ENCODE measurements at places on chromosomes 2 and 18.

- no peak for DNase-seq
These were observed 7.7 kb downstream of the FBXO15 start for GRCh38 chr18:74139888-74140287.

DNA sequence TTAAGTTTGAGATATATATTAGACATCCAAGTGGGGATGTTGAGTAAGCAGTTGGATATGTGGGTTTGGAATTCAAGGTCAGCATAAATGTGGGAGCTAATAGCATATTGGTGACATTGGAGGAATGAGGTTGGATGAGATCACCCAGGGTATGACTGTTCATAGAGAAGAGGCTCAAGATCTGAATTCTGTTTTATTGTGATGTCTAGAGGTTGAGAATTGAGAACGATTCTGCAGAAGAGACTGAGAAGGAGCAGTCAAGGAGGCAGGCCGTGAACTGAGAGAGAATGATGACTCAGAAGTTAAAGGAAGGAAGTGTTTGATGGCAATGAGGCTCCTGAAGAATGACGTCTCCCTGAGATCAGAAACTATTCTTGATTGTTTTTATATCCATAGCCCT, 5.9 kb downstream of the SERPINB11 start:
- DNase-seq: no peak

GRCh38 chr2:153145470-153145978, 333.0 kb downstream of the RPRM start:
- no peak for DNase-seq

GRCh38 chr18:58044370-58045241, 580 bp downstream of the NEDD4L start:
- DNase-seq: peak; percentile 62

GRCh38 chr2:240637901-240638345, 12.6 kb downstream of the GPR35 start:
- no peak for DNase-seq

- DNase-seq: no peak
These were observed 1.0 kb upstream of the TUBB6 start for GRCh38 chr18:12306752-12307700.

DNA sequence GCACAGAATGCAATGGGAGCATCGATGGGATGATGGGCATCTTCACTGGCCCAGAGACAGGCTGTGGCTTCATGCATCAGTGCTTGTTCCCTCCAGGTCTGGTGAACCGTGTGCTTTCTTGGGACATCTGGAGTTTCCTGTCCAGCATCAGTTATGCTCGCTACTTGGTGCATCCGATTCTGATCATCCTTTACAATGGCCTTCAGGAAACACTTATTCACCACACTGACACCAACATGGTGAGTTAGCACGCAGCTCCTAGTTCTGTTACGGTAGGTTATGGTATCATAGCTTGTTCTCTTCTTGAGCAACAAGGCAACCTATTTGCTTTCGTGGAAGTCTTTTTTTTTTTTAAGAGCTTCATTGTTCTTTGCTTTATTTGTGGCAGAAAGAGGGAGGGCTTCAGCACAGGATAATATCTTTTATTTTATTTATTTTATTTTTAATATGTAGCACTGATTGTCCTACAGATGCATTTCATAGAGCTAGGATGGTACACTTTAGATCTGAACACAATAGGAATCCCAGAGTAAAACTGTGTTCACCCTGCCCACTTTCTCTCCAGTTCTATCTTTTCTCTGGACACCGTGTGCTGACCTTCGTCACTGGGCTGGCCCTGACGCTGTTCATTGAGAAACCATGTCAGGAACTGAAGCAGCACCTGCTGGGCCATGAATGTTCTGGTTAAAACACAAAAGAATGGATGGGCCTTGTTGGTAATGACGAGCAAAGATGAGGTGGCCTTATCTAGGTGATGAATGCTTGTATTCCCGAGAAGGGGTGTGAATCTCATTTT, 71.2 kb upstream of the SEC11C start:
- no peak for DNase-seq

- no peak for DNase-seq
These were observed 787 bp downstream of the SOCS6 start for GRCh38 chr18:70289351-70290312.

DNA sequence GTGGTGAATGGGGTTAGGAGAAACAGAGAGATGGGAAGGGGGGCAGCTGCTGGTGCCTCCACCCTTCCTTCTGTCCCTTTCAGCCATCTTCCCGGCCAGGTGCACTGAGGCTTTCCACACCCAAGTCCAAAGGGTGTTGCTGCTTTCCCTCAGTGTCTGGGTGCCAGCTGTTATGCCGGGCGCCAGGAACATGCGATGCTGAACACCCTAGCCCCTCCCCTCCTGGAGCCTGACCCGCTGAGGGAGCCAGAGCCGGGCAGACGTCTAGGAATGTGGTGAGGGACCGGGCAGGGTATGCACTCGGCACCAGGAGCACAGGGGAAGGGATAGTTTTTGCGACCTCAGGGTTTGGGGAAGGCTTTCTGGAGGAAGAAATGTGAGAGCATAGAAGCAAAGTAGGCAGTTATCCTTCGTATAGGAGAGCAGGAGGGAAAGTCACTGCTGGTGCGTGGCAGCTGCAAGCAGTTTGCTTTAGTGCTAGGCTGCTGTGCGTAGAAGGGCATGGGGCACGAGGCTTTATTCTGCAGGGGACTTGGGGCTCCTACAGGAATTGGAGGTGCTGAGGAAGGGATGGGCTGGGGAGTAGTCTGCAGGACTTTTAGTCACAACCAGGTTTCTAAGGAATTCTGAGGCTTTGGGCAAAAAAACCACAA, 147.7 kb downstream of the TSN start:
- DNase-seq: no peak

- DNase-seq: no peak
These were observed 8.5 kb downstream of the ACOXL start for GRCh38 chr2:110740747-110741349.

GRCh38 chr18:67151366-67151765, 365.2 kb downstream of the DSEL start:
- DNase-seq: no peak

GRCh38 chr2:240919786-240920782, 13.9 kb downstream of the CROCC2 start:
- no peak for DNase-seq

DNA sequence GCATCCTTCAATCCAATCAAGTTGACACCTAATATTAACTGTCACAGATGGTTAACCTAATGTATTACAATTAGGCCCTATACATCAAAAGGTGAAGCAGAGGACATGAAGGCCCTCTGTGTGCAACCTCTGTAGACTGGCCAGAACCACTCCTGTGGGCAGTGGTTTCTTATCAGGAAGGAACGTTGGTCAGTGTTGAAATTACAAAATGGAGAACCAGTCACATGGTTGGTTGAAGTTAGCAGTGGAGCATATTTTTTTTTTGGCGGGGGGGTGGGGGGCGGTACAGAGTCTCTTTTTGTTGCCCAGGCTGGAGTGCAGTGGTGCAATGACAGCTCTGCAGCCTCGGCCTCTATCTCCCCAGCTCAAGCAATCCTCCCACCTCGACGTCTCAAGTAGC, 19.8 kb downstream of the RNU2-63P start:
- no peak for DNase-seq

DNA sequence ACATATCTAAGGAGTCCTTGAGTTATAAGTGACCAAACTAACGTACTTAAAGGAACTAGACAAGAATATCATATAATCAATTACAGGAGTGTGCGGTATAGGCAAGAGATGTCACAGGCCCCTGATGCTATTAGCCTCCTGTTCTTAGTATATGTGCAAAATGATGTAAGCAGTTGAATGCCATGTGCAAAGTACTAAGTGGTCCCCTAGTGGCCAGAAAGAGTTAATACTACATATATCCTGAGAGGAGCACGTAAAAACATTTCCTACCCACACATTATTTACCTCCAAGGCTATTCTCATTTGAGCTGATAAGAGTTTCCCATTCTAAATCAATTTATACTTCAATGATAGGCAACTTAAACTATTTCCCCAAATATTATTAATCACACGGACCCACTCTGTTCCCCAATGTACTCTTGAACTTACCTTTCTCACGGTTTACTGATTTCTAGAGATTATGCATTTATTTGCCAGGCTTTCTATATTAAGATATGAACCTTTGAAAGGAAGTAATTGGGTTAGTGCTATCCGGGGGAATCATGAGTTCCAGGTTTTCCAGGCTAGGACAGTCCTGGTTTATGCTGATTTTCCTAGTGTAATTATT, 158.0 kb upstream of the KLHL14 start:
- no peak for DNase-seq

- DNase-seq: no peak
These were observed 3.3 kb downstream of the APCDD1 start for GRCh38 chr18:10457767-10458166.

DNA sequence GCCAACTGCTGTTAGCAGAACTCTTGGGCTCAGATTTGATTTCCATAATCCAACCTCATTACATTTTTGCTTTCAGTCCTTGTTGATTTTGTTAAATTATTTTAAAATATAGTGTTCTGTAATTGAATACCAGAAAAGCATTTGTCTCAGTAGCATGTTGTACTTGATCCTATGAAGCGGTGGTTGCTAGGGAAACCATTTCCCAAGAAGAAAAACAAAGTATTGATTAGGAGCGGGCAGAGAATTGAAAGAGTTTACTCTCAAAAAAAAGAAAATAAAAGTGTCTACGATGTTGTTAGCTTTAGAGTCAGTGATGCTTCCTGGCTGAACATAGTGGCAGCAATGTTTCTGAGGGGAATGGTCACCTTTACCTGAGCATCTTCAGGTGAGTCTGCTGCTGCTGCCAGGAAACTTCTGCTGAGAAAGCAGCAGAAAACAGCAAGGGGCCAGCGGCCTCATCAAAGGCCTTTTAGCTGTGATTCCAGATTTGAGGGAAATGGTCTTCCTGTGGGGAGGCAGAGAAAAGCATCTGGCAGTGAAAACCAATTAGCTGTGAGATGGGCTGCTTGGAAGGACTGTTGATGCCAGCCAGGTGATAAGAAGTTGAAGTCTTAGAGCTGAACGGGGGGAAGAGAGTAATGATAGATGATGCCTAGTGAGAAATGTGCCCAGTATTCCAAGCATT, 37.1 kb downstream of the CRIM1 start:
- no peak for DNase-seq

DNA sequence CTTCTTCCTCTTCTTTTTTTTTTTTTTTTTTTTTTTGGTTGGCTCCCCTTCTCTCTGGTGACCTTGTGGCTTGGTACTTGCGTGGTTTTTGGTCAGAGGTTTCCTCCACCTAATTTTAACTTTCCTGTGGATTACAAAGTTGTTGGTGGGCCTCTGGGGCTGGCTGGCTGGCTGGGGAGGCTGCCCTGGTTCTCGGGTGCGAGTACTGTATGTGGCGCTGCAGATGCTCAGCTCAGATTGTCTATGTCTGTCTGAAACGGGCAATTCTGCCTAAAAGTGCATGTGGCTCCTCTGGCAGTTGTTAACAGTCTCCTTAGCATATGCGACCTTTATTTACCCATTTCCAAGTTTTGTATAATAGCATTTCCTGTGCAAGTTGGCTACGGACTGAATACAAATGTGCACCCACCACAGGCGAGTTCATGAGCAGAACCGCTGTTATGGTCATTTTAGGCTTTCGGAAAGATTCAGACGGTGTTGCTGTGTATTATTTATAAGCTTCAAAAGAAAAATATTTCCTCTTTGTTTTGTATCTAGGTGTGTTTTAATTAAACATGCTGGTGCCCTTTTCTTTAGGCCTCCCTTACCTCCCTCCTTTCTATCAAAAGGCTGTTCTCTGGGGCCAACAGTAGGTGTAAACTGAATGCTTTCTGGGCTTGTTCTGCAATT, 4.4 kb downstream of the TBR1 start:
- no peak for DNase-seq

- no peak for DNase-seq
These were observed 652.9 kb downstream of the NR4A2 start for GRCh38 chr2:155679647-155680046.

- DNase-seq: no peak
These were observed 40.4 kb downstream of the FTCDNL1 start for GRCh38 chr2:199810422-199811171.

DNA sequence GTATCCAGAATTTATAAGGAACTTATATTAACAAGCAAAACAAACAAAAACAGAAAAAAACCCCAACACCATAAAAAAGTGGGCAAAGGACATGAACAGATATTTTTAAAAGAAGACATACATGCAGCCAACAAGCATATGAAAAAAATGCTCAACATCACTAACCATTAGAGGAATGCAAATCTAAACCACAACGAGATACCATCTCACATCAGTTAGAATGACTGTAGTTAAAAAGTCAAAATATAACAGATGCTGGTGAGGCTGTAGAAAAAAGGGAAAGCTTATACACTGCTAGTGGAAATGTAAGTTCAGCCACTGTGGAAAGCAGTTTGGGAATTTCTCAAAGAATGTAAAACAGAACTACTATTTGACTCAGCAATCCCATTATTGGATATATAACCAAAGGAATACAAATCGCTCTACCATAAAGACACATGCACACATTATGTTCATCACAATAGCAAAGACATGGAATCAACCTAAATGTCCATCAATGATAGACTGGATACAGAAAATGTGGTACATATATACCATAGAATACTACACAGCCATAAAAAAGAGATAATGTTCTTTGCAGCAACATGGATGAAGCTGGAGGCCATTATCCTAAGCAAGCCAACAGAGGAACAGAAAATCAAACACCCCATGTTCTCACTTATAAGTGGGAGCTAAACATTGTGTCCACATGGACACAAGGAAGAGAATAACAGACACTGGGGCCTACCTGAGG, 25.3 kb downstream of the PREPL start:
- DNase-seq: no peak

DNA sequence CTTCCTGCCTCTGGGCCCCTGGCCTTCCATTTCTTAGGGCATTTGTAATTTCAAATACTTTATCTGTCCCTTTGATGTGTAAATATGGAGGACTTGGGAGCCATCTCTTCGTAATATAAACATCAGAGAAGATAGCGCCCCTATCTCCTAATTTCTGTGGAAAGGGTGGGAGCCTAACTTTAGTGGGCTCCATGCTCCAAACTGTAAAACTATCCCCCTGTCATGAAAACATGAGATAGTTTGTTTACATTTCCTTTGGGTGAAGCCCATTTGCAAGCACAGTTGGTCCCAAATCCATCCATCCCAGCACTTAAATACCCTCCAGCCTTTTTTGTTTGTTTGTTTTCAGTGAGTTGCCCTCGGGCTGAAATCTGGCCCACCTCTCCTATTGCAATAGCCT, 782.6 kb upstream of the FSHR start:
- DNase-seq: no peak

DNA sequence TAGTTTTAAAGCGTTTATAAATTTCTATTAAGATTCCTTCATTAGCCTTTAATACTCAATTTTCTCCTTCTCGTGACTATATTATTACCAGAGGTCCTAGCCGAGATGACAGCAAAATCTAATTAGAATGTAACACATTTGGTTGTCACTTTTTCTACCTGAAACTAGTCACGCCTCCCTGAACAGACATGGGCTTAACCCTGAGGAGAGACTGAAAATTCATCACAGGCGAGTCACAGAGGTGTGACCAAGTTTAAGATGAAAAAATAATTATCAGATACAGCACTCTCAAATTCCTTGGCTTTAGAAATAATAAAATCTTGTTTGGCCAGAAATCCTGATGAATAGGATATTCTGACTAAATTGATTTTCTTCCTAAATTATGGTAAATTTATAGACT, 834.4 kb upstream of the SLC39A10 start:
- DNase-seq: no peak
